SIG-M5 (cell line): ENCODE measurements at places on chromosomes 4 and X.

DNA sequence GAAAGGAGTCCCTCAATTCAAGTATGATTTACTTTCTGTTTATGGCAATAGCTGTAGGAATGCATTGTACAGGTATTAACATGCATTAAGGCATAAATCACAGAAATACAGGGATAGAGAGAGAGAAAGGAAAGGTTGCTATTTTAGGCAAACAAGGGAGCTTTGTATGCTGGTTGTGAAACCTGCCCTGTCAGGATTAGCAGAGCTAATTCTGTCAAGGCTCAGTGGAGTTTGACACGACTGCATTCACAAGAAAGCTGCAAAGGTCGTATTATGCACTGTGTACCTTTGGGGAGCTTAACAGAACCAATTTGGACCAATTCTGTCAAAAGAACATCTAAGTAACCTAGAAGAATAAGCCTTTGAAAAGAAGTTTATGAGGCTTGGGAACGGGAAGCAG, 239.3 kb downstream of the GRIA2 start:
- DNase-seq = no peak

GRCh38 chrX:3252744-3253143, 93.7 kb downstream of the MXRA5 start:
- no peak for DNase-seq

- DNase-seq = no peak
Measured at GRCh38 chr4:16627999-16628398, 270.4 kb downstream of the LDB2 start.

GRCh38 chr4:5754529-5754881, 43.5 kb downstream of the EVC start:
- DNase-seq = no peak

DNA sequence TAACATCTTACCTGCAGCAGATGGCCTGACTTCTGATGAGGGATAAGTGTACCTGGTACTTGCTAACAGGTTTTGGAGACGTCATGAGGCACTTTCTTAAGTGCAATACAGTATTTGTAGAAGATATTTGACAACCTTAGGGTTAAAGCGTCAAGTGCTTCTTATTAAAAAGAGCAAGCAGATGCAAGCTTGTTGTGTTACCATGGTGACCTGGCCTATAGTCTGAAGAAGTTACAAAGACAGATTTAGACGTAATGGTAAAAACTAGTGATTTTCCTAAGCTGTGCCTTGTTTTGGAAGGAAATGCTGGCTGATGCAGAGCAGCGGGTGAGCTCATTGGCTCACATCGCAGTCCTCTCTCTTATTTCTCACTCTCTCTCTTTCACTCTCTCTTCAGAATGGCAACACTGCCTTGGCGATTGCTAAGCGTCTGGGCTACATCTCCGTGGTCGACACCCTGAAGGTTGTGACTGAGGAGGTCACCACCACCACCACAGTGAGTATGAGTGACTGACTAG, 243.6 kb downstream of the ANK2 start:
- no peak for DNase-seq

DNA sequence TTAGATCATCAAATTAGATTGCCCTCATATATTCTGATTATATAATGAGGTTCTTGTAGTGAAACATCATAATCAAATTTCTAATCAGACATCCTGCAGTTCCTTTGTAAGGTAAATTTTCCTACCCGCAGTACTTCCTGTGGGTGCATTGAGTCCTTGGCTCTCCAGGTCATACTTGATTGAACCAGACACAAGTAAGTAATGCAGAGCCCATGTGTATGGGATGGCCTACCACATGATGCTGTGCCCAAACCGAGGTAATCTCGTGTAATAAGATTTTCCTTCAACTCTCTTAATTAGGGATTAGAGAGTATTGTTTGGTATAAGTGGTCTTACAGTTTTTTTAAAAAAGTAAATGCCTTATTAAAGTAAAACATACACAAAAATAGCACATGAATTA, 1841.8 kb downstream of the PCDH7 start:
- DNase-seq = no peak

DNA sequence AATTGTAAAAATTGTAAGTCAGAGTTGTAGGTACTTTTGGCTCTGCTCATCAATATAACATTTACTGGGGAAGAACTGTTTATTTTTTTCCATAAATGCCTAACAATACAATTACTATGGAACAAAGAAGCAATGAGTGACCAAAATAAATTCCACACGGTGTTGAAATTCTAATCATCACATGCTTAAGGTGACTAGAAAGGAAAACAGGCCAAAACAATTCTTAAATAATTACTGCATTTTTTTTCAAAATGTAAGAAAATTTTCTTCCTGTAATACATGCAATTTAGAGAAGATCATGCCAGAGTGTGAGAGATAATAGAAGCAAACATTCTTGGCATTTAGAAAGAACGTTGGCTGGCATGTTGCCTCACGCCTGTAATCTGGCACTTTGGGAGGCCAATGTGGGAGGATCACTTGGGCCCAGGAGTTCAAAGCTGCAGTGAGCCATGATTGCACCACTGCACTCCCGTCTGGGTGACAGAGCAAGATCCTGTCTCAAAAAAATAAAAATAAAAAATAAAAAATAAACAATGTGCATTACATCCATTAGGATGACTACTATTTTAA, 22.5 kb downstream of the C4orf46 start:
- DNase-seq = no peak

- DNase-seq = no peak
Measured at GRCh38 chrX:120213438-120214265, 37.0 kb upstream of the ZBTB33 start.

DNA sequence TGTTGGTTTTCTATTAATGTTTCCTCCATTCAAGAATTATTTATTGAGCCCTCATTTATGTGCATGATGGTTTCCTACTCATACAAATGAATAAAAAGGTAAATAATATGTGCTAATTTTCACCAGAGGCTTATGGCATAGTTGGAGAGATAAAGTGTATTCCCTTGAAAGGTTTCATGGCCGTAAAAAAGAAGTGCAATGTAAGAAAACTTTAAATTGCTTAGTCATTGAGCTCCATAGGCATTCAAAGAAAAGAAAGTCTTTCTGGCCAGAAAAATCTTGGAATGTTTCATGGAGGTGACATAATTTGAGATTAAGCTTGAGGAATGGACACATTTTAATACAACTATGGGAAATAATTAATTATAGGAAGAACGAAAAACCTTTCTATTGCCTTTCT, 8.7 kb downstream of the KLHL4 start:
- no peak for DNase-seq

DNA sequence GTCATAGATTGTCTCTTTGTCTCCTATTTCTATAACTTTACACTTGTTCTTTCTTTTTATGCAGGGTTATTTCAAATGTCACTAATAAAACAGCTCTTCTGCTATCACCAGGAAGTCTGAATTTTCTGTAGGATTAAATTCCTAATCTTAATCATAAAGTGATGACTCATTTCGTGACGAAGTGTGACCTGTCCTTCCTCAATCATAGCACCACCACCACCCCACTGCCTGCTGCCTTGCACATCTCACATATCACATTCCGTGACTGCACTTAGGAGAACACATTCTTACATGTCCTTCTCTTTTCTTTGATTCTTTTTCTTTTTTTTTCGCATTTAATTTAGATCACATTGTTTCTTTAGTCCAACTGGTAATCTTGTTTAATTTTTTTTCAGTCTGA, 57.7 kb upstream of the UGT2B7 start:
- no peak for DNase-seq

GRCh38 chrX:47518144-47518543, 35.1 kb upstream of the ZNF41 start:
- no peak for DNase-seq

DNA sequence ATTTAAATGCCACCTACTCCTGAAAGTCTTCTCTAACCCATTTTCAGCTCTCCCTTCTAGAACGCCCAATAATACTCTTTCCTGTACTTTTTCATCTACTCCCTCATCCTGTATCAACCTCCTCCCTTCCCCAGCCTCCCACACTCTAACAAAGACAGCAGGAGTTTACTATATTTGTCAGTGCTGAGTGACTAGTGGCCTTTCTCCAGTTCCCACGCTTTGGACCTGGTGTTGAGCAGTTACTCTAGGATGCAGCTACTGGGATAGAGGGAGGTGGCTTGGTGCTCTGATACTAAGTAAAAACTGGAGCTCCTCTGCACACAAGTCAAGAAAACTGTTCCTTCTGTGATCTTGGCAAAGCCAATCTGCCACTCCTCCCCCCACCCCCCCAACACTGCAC, 36.1 kb upstream of the KLHL13 start:
- DNase-seq = no peak

DNA sequence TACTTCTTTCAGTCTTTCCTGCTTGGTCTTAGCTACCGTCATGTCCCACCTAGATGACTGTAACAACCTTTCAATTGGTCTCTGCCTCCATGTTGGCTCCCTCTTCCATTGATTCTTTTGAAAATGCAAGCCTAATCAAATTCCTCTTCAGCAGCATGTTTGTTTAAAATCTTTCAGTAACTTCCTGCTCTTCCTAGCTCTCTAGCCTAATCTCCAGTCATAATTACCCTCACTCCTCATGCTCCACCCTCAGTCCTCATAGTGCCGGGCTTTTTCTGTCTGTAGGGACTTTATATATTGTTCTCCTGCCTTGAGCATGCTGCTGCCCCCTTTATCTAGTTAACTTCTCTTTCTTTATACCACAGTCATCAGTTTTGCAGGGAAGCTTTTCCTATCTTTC, 12.1 kb downstream of the SNX25 start:
- DNase-seq = no peak

GRCh38 chr4:68256284-68256683, 10.8 kb upstream of the TMPRSS11B start:
- DNase-seq = no peak

GRCh38 chr4:115418635-115419396, 305.4 kb upstream of the NDST4 start:
- DNase-seq = no peak

GRCh38 chr4:124415146-124415545, 297.4 kb downstream of the ANKRD50 start:
- no peak for DNase-seq

- DNase-seq = peak; percentile 2
Measured at GRCh38 chrX:38365954-38366353, 13.6 kb downstream of the OTC start.

- no peak for DNase-seq
Measured at GRCh38 chr4:17197070-17197469, 298.6 kb upstream of the LDB2 start.

DNA sequence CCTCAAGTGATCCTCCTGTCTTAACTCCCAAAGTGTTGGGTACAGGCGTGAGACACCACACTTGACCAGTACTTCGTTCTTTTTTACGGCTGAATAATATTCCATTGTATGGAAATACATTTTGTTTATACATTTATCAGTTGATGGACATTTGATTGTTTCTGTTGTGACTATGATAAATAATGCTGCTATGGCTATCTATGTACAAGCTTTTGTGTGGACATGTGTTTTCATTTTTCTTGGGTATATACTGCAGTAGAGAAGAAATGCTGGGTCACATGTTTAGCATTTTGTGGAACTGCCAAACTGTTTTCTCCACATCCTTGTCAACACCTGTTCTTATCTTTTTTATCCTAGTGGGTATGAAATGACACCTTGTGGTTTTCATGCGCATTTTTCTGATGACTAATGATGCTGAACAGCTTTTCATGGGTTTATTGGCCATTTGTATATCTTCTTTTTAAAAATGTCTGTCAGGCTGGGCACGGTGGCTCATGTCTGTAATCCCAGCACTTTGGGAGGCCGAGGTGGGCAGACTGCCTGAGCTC, 37.3 kb downstream of the SAT1 start:
- DNase-seq = no peak

DNA sequence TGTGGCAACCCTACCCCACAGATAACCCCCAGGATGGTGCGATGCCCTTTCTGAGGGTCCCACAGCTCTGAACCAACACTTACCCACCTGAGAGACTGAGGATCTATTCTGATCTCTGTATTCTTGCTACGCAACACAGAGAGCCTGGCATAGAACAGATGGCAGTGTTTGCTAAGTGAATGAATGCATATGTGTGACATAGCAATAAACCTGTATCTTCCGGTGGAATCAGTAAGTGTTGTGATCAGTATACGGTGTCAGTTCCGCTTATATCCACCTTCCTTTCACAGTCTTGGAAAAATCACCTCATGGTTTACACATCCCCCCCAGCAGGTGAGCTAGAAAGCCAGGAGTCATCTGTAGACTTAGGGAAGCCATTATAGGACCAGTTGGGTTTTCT, 5.9 kb upstream of the HSD17B10 start:
- DNase-seq = no peak

DNA sequence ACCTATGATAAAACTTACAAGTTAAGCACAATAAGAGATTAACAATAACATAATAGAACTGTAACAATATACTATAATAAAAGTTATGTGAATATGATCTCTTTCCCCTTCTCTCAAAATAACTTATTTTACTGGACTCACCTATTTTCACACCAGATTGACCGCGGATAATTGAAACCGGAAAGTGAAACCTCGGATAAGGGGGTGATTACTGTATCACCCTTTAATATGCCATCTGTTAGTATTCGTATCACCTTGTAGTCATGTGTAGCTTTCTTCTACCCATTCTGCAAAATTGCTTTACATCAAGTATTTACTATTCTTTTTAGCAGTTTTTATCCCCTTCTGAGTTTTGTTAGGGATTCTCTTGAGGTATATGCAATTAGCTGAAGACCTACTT, 1.8 kb downstream of the SPCS3 start:
- no peak for DNase-seq

DNA sequence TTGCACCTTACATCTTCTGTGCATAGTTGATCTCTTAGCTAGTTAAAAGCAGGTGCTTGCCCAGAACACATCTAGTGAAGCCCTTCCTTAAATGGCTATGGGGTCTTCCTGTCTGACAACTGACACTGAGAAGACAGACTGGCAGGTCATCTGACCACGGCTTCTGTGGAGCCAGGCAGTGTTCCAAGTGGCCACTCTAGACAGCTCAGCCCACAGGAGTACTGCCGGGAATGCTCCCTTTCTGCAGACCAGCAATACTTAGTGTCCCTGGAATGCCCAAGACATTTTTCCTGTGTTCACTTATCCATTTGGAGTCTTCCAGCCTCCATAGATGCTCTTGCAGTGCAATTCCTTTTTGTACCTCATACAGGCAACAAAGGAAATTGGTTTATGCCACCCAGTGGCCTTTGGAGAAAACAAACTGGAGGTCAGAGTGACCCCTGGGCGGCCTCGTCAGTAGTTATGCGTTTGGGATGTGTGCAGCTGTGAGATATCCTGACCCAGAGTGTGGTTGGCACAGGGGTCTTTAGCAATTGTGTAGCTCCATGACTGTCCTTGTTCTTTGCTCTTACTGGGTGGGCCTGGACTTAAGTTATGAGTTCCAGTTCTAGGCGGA, 335.5 kb downstream of the ARHGAP10 start:
- no peak for DNase-seq
